Muscle of back (tissue), 13 donors: ENCODE measurements at places on chromosomes 13 and 19. TPM values are rescaled to one million over a fixed set of nuclear protein-coding genes. Genes with fewer than 3 reads are reported as not detected.

The SWSAP1 gene
- polyA plus RNA-seq, result 0.85 TPM

DNA sequence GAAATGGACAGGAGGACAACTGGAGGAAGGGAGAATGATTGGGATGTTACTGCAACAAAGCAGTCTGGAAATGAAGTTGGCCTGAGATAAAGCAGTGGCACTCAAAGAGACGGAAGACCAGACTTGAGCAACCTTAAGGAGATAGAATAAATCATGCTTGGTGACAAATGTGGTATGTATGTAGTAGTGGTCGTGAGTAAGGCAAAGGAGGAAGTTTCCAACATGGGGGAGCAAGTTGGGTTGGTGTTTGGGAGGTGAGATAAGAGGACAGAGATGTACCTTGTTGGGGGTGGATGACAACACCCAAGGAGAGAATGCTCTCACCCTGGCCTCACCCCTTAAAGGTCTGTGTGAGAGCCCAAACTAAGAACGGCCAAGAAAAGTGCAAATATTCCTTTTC lies 420.5 kb downstream of the DIAPH3 start:
- no peak for DNase-seq

- DNase-seq, result no peak
Measured at GRCh38 chr13:111129465-111130115, 14.5 kb downstream of the ARHGEF7 start.

GRCh38 chr13:29270271-29270985 lies 325.1 kb downstream of the SLC7A1 start:
- no peak for DNase-seq

The AKAP8L gene
- 51.7 TPM for polyA plus RNA-seq

The ZIM2 gene
- 4.1 TPM for polyA plus RNA-seq

The ONECUT3 gene
- 0.03 TPM for polyA plus RNA-seq

DNA sequence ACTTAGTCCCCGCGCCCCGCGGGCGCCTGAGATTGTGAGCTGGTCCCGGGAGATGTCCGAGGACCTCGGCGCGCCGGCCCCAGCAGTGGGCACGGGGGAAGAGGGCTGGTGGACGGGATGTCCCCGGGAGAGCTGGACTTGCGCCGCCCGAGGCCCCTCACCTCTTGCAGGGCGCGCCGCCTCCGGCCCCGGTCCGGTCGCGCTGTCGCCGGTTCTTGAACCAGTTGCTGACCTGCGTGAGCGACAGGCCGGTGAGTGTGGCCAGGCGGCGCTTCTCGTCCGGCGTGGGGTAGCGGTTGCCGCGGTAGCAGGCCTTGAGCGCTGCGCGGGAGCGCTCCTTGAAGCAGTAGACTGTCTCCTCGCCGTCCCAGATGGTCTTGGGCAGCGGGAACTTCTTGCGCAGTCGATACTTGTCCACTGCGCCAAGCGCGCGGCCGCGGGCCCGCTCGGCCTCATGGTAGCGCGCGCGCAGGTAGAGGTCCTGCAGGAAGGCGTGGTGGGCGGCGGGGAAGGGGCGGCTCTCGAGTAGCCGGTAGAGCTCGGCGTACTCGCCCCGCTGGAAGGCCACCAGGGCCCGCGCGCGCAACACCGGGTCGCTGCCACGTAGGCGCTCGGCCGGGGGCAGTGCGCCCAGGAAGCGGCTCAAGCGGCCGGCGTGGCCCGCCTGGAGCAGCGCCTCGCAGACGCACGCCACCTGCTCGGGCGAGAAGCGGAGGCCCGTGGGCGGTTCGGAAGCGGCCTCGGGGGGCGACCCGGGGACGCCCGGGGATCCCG lies 984 bp downstream of the SIX5 start:
- no peak for DNase-seq

DNA sequence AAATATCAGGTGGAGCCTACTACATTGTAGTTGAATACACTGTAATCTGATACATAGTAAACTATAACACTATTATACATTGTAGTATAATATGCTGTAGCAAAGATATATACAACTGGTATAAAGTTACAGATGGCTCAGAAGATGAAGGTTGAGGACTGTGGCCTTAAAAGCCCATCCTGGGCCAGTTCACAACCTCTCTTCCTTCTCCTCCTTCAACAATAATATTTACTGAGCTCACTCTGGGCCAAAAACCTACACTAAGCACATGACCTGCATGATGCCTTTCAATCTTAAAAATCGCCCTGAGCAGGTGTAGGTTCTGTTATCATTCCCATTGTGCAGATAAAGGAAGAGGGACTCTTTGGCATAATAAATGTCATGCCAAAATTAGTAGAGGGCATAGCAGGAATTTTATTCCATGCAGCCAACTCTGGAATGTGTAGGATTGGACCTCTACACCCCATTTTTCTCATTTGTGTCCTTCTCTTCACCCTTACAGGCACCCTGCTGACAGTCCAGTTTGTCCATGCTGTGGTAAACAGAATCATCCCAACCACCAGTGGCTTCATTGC lies 14.6 kb upstream of the SIN3B start:
- DNase-seq, result no peak

GRCh38 chr19:17836530-17836929 lies 11.3 kb downstream of the JAK3 start:
- no peak for DNase-seq

DNA sequence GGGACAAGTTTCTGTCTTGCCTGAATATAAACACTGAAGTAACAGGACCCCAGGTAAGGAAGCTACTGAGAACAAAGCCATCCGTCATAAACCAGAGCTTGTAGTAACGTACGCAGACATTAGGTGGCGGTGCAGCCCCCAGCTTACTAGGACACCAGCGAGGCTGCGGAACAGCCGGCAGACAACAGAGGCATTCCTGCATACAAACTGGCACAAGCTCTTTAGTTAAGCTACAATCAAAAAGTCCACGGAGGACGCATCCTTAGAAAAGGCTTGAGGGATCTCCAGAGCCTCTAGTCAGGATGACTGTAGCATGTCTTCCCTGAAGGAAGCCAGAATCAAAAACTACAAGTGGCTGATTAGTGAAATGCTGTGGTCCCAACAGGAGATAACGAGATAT lies 26.2 kb downstream of the ZNF160 start:
- peak; percentile 50 for DNase-seq

DNA sequence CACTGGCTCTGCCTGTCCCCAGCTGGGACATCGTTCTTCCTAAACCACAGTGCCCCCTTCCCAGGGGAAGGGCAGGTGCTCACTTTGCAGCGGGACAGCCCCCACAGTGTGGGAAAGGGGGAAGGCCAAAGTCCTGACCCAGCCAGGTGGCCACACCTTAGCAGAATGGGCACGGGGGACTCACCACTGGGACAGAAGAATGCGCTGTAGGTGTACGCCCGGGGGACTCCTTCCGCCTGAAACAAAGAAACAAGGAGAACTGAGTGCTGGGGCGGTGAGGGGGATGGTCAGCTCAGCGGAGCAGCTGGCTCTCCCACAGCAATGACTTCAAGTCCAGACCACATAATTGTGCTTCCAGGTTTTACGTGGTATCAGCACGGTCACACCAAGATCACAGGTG lies 49.4 kb downstream of the F2RL3 start:
- no peak for DNase-seq

The SGCG gene
- polyA plus RNA-seq, result 57.5 TPM
